Activated CD4-positive, alpha-beta T cell treated with anti-CD3 and anti-CD28 coated beads, Interleukin-2, amount 10 ng/mL, durations not matched to agents 7 days and 5 days (primary cell): ENCODE measurements at places on chromosomes 2 and 18.

- no peak for DNase-seq
Observed at GRCh38 chr2:218079943-218080913, 11.2 kb downstream of the RUFY4 start.

GRCh38 chr2:111535404-111535803 lies 348.6 kb downstream of the ANAPC1 start:
- DNase-seq = no peak

DNA sequence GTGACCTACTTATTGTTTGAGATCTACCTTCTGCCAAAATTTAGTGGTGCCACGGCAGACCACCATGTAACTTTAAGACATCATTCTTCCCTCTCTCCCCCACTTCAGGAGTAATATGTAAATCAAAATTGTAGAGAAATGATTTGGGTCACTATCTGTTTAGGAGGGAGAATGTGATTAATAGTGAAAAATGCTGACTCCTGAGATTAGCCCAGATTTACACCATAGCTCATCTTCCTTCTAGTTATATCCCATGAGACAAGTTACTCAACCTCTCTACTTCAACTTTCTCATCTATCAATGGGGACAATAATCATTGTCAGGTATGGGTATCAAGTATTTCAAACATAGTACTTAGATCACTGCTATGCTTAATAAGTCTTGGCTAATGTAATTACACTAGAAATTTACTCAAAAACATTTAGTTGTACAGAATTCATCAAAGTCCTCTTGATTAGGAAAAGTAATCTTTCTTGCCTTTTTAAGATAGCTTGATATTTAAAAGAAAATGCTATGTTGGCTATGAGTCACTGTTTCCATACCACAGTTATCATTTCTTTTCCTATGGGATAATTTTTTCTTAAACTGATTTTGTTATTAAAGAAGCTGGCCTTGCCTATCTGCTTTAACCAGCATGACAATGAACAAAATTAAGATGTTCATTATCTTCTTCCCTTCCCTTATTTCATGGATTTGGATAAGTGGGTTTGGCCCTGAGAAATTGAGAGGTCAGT lies 1038.9 kb upstream of the ZEB2 start:
- no peak for DNase-seq

DNA sequence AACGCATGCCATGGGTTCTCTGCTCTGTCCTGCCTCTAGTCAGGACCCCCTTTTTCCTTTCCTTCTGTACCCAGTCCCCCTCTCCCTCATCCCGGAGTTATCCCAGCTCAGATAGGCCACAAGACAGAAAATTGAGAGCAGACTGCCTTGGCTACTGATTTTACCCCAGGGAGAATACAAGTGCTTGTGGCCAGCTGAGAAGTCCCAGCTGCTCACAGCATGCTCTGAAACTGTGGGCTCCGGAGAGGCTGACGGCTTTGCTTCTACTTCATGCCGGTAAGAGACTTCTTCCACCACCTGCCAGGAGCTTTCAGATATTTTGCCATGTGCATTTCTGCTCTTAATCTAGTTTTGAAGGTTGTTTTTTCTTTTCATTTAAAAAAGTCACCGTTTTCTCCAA lies 20.0 kb upstream of the SIX2 start:
- DNase-seq = no peak

GRCh38 chr2:237156031-237156856 lies 70.6 kb downstream of the COPS8 start:
- DNase-seq = no peak

- no peak for DNase-seq
Observed at GRCh38 chr2:25420820-25421237, 79.1 kb upstream of the DNMT3A start.

- no peak for DNase-seq
Observed at GRCh38 chr2:96839875-96840850, 3.7 kb downstream of the ANKRD23 start.

DNA sequence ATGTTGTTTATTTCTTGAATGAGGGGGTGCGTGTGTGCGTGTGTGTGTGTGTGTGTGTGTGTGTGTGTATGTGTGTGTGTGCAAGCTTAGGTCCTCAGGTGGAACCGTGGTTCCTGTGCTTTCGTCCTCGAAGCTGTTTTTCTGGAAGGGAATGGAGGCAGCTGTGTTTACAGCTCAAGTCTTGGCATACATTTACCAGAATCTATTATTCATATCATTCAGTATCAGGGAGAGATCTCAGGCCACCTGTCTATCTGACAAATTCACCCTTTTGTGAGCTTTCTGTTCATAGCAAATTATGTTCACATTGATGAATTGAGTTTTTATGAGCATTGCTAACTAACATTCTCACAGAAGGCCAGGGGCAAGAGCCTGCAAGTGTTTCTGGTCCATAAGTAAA lies 550.4 kb downstream of the ARHGAP15 start:
- no peak for DNase-seq

DNA sequence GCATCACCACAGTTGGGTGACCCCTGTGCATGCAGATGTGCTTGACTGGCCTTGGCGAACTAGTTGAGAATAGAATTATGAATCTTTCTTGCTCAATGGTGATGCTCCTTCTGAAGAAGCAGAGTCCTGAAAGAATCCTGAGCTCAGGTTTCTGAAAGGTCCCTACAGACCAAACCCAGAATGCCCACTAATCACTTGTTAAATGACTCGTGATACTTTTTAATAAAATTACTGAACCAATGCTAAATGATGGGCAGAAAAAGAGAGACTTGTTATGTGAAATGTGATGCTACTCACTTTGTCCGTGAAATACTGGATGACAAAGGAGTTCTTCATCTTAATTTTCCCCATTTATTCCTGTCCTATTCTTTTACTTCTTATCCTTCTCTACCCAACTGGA lies 263.5 kb upstream of the LRRTM1 start:
- DNase-seq = no peak

DNA sequence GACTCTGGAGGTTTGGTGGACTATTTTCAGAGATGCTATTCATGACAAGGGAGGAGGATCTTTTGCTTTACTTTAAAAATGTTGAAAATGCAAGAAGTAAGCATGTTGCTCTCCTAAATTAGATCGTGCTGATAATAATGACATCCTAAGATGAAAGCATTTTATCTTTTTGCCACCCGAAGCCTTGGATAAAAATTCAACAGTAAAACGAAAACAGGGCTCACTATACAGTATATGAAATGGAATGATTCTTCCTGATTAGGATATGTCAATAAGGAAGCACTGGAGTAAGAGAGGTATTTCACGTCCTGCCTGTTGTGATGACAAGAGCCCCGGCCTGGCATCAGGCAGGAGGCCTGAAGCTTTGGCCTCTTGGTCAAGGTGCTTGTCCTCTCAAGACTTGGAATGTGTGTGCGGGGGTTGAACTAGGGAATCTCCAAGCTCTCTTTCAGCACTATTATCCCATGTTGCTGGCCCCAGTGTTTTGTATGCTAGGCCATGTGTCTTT lies 306.0 kb downstream of the MTX2 start:
- DNase-seq = no peak

DNA sequence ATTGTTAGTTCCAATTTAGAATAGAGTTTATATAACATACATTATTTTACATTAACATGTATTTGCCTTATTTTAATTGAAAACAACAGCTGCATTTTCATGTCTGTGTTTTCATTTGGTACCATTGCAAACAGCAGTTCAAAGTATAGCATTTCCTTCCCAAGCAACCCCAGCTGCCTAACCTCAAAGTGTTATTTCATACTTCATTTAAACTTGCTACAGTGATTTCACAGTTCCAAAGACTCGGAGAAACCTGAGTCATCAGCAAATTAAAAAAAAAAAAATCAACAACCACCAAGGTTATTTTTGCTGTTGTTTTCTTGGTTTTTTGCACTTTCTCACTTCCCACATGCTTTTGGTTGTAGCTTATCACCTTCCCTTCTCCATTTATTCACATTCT lies 236.5 kb upstream of the SPHKAP start:
- DNase-seq = no peak

- no peak for DNase-seq
Observed at GRCh38 chr2:140422759-140423158, 1642.6 kb upstream of the NXPH2 start.

DNA sequence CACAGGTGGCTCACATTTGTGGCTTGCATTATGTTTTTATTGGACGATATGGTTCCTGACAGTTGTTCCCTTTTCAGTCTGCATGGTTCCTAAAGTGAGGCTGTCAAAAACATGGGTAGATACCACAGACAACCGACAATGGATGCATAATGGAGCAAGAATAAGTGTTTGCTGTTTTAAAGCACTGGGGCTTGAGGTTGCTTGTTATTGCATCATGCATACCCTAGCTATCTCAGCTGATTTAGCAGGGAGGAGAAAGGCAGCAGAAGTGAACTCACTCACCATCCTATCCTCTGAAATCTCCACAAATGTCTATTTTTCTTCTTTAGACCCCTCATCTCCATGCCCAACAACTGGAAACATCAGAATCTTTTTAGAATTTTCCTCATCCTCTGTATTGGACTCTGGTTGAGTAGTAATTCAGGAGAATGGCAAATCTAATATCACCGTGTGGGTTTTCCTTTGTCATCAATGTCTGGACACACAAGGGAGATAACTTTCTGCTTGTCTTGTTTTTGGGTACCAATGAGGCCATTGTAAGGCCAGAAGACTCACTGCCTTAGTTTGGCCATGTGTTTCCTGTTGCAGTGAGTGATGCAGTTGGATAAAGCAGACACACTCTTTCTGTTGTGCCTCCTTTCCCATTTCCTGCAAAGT lies 46.7 kb downstream of the FBXO48 start:
- no peak for DNase-seq

GRCh38 chr18:45562567-45563479 lies 52.5 kb upstream of the SLC14A2 start:
- DNase-seq = no peak

GRCh38 chr2:67922080-67922785 lies 140.6 kb downstream of the C1D start:
- DNase-seq = no peak

GRCh38 chr2:238581126-238581525 lies 154.4 kb downstream of the ASB1 start:
- DNase-seq = no peak

GRCh38 chr2:68272246-68272994 lies 20.1 kb upstream of the PPP3R1 start:
- no peak for DNase-seq

DNA sequence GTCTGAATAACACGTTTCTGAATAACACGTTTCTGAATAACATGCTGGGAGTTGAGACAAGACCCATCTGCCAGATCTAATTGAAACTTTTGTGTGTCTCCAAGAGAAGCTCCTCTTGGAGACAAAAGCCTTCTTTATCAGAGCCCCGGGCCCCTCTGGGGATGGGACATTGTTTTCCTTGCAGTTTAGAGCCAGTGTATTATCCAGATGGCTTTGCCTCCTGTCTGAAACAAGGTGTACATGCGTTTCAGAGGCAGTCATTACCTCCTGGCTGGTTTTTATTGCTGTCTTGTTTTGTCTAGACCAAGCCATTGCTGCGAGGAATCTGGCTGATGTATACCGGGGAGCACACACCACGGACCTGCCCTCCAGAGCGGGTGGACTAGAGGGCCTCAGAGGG lies 7.8 kb downstream of the FOSL2 start:
- no peak for DNase-seq

DNA sequence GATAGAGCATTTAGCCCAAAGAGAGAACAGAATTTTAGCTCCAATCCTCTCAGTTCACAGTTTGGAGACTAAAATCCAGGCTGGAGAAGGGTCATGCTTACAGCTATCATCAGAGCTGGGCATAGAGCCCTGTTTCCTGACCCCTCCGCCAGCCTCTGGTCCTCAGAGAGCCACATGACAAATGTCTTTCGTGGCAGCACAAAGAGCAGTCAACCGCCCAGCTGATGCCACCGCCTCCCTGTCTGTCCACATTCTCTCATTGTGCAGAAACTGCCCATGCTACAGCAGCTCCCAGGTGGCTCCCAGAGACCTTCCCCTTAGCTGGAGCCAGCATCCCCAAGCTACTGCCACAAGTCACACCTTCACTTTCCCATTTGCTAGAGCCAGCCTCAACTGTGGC lies 7.6 kb downstream of the KCNK3 start:
- DNase-seq = no peak

- no peak for DNase-seq
Observed at GRCh38 chr2:127386246-127386645, 1.5 kb downstream of the MAP3K2 start.

GRCh38 chr2:197804758-197805714 lies 643 bp downstream of the PLCL1 start:
- DNase-seq = peak; percentile 39

DNA sequence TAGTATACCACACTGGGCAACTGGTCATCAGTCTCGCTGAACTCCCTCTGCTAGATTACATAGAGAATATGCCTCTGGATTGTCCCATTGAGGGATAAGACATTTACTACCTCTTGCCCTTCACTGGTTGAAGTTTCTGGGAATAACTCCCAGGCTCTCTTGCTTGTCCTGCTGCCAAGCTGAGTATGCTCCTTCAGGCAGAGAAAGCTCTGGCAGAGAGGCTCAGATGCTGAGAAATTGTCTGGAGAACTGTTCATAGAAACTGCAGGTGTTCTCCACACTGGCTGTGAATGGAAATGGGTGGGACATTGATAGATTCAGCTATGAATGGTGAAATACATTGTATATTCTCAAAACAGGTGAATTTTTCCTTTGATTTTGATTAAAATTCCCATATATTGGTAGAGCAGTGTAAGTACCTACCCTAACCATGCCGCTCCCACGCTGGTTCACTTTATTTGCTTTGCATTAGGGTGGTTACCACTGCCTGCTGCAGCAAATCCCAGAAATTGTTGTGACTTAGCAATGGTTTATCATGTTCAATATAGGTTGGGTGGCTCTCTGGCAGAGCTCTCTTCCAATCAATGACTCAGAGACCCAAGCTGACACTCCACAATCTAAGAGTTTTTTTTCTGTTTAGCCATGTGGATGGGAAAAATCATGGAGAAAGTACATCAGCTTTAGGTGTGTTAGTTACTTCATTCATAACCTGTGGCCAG lies 36.7 kb downstream of the FAM117B start:
- no peak for DNase-seq

DNA sequence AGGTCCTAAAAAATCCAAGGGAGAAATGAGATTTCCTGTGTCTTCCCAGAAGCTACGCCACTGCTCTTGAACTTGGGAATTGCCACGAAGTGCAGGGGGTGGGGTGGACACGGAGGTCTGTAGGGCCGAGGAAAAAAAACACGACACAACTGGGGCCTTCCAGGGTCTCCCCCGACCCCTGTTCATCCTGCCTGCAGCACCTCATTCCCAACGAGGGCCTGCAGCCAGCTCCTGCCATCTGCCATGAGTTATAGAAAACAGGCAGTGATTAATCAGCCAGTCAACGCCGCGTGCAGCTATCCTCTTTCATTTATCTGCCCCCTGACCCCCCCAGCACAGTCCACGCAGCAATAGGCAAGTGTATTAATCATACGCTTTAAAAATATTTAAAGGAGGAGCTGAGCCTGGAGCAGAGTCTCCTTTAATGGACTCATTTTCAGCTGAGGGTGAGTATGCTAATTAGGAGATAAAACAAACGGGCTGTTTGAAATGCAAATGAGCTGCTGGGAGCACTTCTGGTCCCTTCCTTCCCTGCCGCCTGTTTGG lies 209.9 kb downstream of the TFCP2L1 start:
- DNase-seq = no peak
